ENCODE measurements at places on chromosomes 5 and 9.

GRCh38 chr9:78707080-78707479 lies 410.2 kb downstream of the PSAT1 start:
- no peak for DNase-seq

DNA sequence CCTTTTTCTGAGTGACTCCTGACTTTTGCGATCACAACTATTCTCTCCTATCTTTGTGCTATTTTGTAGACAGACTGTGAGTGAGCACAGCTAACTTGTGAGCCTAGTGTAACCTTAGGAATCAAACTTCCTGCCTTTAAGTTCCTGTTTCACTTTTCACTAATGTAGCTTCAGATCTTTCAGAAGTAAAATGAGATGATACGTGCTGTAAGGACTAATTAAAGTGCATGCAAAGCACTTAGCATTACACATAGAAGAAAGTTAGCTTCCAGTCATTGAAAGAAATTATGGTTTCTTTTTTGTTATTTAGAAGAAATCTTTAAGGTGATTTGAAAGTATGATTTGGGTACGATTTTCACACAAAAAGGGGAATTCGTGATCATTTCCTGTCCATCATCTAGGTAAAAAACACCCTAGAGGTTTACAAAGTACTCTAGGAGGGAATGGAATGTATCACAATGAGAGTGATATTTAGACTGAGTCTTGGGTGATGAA lies 122.7 kb downstream of the ST8SIA4 start:
- no peak for DNase-seq

DNA sequence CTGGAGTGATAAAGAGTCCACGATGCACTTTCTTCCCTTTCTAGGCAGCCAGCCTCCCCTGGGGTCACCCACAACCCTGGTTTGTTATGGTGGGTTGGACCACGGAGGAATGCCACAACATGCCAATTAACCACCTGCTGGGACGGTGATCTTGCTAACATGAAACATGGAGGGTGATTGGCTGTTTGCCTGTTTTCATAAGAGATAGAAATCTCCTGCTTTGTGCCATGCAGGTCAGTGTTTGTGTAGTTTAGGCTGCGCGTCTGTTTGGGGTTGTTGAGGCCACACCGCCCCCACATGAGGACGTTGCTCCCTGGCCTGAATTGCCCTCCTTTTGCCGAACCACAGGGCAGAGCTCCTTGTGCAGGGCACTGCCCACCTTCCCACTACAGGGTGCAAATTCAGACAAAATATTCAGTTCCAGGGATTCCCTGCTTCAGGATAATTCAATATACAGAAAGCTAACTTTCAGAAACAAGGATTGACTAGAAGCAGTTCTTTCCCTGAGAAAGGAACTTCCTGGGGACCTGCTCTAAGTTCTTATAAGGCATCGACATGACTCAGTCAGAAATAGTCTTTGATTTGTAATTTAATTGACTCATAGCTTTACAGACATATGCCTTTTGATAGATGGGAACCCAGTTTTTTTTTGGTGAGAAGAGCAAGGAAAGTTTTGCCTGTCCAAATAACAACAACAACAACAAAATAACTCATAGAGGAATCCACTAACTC lies 427.6 kb downstream of the GADD45G start:
- DNase-seq, result no peak

DNA sequence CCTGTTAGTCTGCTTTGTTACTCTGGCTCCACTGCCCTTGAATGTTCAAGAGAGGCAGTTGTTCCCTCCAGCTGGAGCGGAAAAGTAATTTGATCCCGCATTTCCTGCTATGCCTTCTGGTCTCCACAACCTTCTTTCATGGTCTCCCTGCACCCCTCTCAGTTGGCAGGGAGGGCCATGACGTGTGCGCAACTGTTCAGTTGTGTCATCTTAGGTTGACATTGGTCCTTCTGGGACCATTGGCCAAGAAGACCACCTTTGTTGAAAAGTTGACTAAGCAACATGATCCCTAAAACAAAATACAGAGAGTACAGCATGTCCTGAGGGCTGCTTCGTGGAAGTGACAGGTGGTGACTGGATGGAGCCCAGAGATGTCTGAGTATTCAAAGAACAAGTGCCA lies 192.5 kb upstream of the TUT7 start:
- peak; percentile 58 for DNase-seq

Data from NCI-H2171 treated with DMSO at 0.1 percent for 48 hours (cell line).